ENCODE measurements at places on chromosomes 7 and 10.

DNA sequence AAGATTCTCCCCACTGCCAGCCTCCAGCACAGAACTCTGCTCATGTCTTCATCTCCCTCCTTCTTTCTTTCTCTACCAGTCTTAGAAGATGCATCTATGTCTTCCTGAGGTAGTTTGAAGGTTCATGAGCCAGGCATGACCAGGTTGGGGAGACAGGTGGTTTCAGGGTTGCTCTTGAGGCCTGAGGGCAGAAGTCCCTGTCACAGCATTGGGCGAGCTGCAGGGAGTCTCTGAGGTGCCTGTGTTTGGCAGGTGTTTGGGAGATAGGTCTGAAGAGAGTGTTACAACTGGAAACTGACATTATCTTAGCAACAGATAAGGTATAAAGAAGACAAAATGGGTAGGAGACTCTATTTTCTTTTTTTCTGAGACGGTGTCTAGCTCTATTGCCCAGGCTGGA lies 18.7 kb downstream of the PRSS2 start:
- DNase-seq, result no peak

DNA sequence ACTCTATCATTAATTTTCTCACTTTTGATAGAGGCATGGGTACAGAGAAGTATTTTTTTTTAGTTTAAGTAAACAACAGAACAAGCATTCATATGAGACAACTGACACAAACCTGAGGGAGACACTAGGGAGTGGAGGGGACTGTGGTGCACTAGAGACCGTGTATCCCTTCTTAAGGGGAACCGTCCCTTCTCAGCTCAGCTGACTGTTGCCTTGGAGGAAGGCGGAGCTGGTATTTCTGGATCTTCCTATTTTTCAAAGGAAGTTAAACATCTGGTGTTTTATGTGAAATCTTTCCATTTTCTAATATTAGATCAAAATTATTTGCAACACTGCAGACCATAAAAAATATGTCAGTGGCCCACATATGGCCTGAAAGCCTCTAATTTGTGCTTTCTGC lies 113.6 kb upstream of the MACROH2A2 start:
- no peak for DNase-seq

DNA sequence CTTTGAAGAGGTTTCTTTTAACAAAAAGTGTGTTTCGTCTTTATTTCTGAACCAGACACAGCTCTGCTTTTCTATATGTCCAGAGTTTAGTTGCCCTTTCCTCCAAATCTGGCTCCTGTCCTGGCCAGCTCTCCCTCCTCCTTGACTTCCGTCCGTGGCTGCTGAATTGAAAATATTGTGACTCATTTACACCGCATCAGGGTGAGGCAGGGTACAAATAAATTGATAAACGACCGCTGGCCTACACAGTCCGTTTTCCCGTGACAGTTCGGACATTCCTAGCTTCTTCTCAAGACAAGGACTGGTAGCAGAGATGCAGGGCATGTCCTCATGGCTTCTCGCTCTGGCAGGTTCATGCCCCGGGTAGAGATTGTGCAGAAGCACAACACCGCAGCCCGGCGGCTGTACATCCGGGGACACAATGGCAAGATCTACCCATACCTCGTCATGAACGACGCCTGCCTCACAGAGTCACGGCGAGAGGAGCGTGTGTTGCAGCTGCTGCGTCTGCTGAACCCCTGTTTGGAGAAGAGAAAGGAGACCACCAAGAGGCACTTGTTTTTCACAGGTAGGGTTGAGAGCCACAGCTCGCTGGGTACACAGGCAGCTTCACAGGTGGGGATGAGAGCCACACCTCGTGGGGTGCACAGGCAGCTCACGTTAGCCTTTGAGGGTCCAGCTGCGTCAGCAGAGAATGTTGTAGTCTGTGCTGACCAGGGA lies 126.6 kb downstream of the TRRAP start:
- no peak for DNase-seq

DNA sequence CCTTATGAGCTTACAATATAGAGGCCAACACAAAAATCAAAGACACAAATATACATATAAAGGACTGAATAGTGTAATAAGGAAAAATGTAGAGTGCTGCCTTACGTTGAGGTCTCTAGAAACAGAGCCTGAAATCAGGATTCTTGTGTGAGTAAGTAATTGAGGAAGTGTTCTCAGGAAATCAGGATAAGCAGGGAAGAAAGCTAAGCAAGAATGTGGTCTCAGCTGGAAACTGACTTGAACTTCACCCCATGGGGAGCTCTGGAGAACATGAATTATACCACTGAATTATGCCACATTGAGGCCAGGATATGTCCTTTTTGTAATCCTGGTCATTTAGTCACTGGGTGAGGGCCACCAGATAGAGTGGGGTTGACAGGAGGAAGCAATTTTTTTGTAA lies 191.9 kb downstream of the ETV1 start:
- DNase-seq, result no peak

- no peak for DNase-seq
These were observed 5.0 kb upstream of the TASOR2 start for GRCh38 chr10:5679606-5680005.
